ENCODE measurements at places on chromosomes 7 and 10.
A peak's percentile ranks its signal among the peaks of the same experiment; 100 is the strongest.

GRCh38 chr7:6221340-6222319, 50.8 kb downstream of the CYTH3 start:
- peak; percentile 67 for DNase-seq

- DNase-seq = no peak
Observed at GRCh38 chr10:1413823-1414222, 323.5 kb downstream of the ADARB2 start.

DNA sequence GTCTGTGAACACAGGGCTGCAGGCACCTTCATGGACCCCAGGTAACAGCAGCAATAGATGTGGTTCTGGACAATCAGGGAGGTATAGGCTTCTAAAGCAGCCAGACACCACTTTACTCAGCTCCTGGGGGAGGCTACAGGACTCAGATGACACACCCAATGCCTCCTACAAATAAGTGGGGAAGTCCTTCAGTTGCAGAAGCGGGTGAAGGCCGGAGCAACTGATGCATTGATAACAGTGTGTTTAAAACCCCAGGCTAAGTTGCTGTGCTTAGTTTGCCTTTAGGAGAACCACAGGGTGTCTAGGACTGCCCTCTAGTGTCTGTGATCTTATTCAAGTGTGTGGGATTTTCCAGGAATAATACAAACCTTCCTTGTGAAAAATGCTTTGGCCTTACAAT, 5.9 kb upstream of the ITGA8 start:
- peak; percentile 19 for DNase-seq

DNA sequence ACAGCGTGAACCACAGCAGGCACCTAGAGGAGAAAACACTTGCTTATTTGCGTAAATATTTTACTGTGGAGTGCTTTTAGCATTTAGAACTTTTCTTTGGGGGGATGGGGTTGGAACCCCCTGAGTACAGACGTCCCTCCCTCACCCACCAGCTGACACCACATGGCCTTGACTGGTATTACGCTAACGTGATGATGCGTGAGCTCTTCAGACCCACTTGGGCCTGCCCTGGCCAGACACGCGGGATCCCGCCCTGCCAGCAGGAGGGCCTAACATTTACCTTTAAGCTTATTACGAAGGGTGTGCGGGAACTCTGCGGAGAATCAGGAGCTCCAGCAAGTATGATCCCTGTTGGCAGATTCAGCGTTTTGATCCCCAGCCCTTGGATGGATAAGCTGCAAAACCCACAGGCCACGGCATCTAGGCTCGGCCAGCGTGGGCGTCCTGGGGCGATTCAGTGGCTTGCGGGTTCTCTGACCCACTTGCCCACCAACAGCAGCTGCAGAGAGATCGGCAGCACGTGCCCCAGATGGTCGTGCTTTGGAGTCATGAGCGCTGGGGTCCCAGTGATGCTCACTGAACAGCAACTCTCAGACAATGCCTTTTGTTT, 545.5 kb upstream of the FOXK1 start:
- DNase-seq = no peak

DNA sequence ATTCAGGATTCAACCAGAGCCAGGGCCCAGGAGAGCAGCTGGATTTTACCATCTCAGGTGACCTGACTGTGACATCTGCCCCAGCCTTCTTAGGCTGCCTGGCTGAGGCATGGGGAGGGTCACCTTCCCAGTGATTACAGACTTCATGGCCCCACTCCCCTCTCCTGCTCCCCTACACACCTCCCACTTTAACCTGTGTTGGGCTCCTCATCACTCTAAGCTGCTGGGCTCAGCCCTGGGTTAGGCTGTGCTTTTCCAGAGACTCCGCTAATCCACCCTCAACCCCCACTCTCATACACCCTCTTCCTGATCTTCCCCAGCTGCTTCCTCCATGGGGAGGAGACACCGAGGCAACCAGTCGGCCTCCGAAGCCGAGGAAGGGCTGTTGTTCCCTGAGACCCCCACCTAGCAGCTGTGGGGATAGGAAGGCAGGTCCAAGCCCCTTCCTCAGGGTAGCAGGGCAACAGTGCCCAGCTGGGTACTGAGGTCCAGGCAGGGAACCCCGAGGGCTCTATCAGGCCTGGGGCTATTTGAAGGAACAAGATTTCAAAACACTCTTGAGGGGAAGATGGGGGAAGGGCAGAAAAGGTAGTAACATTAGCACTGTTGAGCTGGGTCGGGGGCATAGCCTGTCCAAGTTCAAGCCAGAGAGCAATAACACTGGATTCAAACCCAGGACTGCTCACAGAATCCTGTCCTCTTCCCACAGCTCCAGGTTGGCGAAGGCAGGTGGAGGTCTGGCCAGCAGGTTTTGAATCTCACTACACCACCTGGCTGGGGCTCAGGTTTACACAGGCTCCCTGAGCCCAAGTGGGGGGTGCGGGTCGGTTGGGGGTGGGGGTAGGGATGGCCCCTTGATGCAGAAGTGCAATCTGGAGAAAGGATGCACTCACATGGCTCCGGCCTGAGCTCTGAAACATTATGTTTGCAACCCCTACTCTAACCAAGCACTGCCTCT, 1.8 kb downstream of the IMPDH1 start:
- DNase-seq = no peak

DNA sequence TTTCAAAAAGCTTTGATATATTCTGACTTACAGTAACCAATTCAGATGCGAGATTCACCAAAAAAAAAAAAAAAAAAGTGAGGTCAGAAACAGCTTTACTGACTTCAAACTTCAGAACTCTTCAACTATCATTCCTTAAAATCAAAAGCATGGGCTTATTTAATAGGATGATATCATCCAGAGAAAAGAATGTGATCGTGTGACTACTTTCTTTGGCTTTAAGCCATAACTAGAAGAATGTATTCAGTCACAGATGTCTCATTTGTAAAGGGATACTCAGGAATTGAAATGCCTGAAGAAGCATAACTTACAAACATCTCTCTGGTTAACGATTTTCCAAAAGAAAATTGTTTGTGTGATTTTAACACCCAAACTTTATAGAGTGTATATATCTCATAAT, 11.5 kb downstream of the TPK1 start:
- DNase-seq = no peak

- DNase-seq = no peak
Observed at GRCh38 chr10:126101325-126101724, 205.0 kb downstream of the FANK1 start.

DNA sequence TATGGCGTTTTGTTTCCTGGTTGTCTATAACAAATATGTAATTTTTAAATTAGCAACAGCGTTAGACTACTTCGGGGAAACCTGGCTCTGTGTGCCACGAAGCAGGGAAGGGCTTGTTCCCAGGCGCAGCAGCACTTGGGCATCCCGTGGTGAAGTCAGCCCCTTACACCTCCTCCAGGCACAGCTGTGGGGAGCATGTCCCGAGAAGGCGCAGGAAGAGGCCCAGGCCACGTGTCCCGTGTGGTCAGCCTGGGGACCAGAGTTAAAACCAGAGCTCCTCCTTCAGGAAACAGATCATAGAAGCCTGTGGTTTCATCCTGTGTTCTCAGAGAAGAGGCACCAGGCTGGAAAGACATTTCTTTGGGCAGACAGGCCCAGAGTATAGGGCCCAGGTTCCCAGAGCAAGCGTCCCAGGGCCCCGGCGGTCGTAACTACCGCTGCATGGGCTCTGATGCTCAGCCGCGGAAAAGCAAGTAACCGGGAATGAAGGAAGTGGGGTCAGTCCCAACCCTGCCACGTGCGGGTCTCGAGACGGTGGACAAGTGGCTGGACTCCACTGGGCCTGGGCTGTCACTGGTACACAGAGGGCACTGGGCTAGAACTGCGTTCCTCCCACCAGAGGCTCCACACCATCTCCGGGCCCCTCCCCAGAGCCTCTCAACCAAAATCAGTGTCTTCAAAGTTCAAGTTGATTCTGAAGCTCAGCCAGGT, 7.1 kb downstream of the NUDT1 start:
- peak; percentile 49 for DNase-seq

GRCh38 chr10:68184546-68184945, 47.4 kb downstream of the ATOH7 start:
- DNase-seq = no peak

DNA sequence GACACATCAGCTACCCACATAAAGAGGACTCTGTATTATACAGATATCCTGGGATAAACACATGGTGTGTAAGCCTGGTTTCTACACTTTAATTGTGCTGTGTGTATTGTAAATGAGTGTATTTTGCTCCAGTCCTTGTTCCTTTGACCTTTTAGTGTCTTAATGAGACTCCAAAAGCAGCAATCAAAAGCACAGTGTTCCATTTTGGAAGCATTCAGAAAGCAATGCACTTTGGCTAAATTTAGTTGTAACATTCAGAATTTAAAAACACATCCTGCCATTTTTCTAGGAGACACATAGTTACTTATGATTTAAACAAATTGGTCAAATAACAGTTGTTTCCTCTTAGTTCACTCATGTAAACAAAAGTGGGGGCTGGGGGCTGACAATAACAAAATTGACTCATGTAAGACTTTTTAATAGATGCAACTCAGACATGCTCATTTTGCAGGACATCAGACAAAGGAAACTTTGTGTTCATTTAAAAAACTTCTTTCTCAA, 122.2 kb downstream of the GPR37 start:
- DNase-seq = peak; percentile 77

DNA sequence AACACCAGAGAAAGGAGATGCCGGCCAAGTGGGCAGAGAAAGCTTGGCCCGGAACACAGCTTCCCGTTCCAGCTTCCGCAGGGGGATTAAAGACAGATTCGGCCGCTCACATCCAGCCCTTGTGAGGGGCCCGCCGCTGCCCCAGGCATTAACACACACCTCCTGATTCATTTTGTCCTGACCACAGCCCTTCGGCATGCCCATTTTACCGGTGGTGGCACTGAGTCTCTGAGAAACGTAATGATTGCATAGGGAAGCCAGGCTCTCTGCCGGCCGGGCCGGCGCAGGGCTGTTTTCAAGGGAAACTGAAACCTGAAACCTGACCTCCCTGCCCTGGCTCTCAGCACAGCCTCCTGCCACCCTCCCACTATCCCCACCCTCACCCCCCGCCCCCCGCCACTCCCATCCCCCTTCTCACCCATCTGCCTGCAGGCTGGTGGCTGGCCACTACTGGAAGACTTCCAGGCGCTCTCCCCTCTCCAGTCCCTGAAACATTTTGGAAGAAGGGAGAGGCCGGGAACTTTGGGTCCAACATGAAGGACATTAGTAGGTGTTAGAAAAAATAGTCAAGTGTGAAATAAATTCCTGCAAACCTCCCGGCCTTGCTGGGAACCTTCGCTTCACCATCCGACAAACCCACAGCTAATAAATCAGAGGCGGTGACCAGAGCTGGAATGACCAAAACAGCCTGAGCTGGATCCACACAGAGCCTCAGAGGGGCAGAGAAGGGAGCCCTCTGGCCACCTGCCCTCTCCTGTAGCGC, 83.5 kb upstream of the CUX1 start:
- peak; percentile 11 for DNase-seq

DNA sequence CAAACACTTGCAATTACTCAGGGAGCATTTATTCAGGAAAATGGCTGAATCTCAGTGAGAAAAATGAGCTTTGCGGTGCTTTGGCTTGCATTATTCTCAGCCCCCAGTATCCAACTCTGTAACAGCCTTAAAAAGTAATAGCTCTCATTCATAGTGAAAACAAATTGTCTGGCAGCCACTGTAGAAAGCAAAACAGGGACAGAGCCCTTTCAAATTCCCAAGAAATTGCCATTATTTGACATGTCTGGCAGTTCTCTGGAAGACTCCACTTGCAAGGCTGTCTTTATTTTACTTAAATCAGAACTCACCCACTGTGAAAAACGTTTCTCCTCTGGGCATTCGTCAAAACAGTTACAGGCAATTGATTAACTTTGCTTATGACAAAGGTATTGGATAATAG, 122.5 kb downstream of the NPSR1 start:
- no peak for DNase-seq

DNA sequence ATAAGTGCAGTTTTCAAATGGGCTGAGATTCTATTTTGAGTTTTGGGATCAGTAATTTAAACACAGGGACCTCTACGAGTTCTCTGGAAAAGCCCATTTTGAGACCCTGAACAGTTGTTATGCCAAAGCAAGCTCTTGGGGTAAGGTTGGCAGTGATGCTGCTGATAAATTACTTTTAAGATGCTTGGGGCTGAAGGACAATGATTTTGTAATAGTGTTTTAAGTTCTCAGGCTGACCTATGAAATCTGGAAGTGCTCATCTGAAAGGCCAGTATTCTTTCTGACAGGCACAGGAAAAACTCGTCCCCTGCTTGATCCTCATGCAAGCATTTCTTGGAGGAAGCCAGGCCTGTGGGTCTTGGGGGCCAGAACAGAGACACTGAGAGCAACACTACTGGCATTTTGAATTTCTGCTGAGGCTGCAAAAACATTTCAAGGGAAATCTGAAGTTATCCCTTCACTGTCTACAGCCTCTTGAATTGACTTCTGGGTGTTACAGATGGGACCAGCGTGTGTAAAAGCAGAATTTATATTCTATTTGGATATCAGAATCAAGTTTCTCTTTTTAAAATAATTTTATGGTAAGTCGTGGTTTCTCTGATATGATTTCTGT, 79.7 kb downstream of the AUTS2 start:
- DNase-seq = no peak

GRCh38 chr7:2110610-2111396, 121.9 kb downstream of the MAD1L1 start:
- no peak for DNase-seq

DNA sequence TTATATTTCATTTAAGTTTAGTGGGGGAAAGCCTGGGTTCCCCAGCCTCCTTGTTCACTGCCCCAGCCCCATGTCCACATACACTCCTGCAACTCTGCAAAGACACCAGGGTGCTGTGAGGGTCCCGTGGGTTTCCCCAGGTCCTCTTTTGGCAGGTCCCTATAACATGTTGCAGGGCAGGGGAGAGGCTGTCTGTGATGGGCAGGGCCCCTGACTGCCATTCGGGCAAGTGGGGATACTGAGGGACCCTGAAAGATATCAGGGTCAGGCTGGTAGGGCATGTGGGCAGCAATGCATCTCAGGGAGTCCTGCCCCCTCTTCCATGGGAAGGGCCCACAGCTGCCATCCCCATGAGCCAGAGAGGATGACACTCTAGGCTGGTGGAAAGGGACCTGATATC, 28.4 kb downstream of the RASGEF1A start:
- no peak for DNase-seq

- no peak for DNase-seq
Observed at GRCh38 chr10:45439365-45439764, 65.3 kb downstream of the ALOX5 start.

- DNase-seq = no peak
Observed at GRCh38 chr10:132507956-132508490, 29.6 kb upstream of the INPP5A start.

GRCh38 chr7:30446266-30446665, 32.3 kb downstream of the NOD1 start:
- no peak for DNase-seq

- no peak for DNase-seq
Observed at GRCh38 chr7:105215821-105216220, 172.9 kb downstream of the SRPK2 start.

- DNase-seq = no peak
Observed at GRCh38 chr10:129786216-129786615, 177.9 kb downstream of the EBF3 start.

GRCh38 chr10:109778993-109779392, 144.3 kb downstream of the XPNPEP1 start:
- DNase-seq = no peak

All from putamen (tissue), 1 donor.